ENCODE measurements at places on chromosomes 12 and 14. TPM values are rescaled to one million over a fixed set of nuclear protein-coding genes. Genes with fewer than 3 reads are reported as not detected.

DNA sequence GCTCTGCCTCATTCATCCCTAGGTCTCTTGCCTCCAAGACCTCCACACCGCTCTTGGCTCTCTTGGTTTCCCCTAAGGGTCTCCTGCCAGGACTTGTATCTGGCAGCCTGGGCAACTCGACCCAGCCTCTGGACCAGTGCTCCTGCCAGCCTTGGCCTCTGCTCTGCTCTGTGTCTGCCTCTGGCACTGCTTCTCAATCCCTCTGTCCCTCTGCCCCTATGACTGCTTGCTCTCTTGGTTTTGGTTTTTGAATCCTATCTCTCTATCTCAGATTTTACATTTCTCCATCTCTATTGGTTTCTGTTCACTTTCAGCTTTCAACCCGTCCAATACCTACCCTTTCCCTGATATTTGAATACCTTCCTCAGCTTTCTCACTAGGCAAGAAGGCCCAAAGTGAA lies 6.3 kb downstream of the ITGA5 start:
- peaks cover 51% of the 10 kb centered on the region for H3K36me3 ChIP-seq
- peak; percentile 46 for DNase-seq
- no peaks in the 10 kb centered on the region for H3K27me3 ChIP-seq
- peaks cover 10% of the 10 kb centered on the region for H3K4me1 ChIP-seq

DNA sequence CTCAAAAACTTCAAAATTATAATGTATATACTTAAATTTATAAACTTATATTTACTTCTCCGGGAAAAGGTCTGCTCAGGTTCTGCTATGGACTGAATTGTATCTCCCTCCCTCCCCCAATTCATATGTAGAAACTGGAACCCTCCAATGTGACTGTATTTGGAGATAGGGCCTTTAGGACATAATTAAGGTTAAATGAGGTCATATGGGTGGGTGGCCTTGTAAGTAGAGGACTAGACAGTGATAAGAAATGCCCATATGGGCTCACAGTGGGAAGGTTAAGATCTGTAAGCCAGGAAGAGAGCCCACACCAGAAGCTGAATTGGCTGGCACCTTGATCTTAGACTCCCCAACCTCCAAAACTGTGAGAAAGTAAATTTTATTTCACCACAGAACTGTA lies 84.5 kb downstream of the TAOK3 start:
- no peak overlapping the region for H3K27ac ChIP-seq
- H3K27me3 ChIP-seq: no peaks in the 10 kb centered on the region
- H3K4me3 ChIP-seq: no peak overlapping the region

DNA sequence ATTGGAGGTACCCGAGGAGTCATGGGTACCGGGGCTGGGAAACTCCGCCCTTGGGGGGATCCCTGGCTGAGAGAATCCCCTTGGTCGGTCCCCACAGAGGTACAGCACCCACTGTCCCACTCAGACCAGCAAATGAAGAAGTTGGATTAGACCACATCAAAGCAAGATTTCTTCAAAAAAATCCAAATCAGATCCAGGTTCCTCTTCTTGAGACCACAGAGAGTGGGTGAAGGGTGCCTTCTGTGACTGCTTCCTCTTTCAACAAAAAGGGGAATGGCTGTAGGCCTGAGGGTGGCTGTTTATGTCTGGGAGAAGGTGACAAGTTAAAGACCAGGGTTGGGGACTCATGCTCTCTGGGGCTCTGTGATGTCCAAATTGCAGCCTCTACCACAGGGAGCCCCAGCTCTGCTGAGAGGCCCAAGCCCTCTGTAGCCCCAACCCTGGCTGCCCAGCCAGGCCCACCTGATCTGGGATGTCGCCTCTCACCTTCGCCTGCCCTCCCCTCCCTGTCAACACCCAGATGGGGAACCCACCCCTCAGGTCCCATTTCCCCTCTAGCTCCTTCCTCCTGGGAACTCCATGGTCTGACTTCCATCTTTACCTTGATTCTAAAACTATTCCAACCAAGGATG lies 50.9 kb downstream of the ZFP36L1 start:
- peaks cover 11% of the 10 kb centered on the region for H3K27me3 ChIP-seq
- H3K4me3 ChIP-seq: no peak overlapping the region
- no peaks in the 10 kb centered on the region for H3K36me3 ChIP-seq
- DNase-seq: no peak
- no peaks in the 10 kb centered on the region for H3K4me1 ChIP-seq

DNA sequence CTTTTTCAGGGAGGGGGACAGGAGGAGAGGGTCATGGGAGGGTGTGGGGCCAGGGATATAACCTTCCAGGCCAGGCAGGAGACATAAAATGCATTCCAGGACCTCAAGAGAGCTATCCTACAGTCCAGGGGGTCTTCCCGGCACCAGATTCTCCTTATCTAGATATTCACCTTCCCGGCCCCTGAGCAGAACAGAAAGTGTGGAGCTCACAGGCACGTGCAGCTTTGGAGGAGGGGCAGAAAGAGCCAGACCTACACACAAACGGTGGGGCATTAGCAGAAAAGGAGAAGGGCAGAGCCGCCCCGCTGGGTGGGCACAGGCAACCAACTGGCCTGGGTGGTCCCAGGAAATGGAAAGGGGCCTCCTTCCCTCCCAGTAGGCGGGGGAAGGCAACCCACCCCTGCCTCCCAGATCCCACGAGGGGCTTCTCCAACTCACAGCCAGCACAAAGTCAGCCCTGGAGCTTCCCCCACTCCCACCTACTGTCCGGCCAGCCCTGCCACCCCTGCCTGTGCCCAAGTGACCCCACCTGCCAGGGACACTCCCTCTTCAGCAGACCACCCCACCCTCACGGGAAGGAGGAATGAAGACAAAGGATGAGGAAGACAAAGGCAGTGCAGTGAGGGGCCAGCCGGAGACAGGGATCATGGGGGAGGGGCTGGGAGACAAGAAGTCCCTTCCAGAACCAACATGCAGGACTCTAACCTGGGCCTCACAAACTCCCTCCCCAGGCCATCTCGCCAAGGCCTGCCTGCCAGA lies 33.3 kb downstream of the CCDC85C start:
- H3K27ac ChIP-seq: peak overlapping the region; percentile 86
- peaks cover 64% of the 10 kb centered on the region for H3K4me1 ChIP-seq
- H3K4me3 ChIP-seq: no peak overlapping the region
- no peaks in the 10 kb centered on the region for H3K36me3 ChIP-seq
- H3K27me3 ChIP-seq: no peaks in the 10 kb centered on the region

DNA sequence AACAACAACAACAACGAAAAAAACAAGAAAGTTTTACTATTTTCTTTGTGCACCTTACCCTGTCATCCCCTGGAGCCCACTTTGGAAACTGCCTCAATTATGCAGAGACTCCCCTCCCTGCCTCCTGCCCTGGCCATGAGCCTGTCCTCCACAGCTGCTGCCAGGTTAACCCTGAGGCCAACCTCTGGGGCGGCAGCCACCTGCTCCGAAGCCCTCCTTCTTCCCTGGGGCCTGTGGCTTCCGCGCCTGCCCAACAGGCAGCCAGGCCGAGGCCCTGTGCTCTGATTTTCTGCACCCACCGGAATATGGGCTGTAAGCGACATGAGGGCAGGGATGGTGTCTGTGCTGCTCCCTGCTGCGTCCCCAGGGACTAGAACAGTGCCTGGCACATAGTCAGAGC lies 183.0 kb downstream of the CALM1 start:
- H3K27me3 ChIP-seq: no peaks in the 10 kb centered on the region
- H3K4me3 ChIP-seq: no peak overlapping the region

The FAM90A1 gene
- not detected for total RNA-seq

GRCh38 chr12:97411341-97411740 lies 51.3 kb upstream of the RMST start:
- H3K36me3 ChIP-seq: no peaks in the 10 kb centered on the region
- H3K4me1 ChIP-seq: peaks cover 9% of the 10 kb centered on the region
- H3K27me3 ChIP-seq: no peaks in the 10 kb centered on the region

- H3K36me3 ChIP-seq: peaks cover 3% of the 10 kb centered on the region
- DNase-seq: no peak
- no peaks in the 10 kb centered on the region for H3K4me1 ChIP-seq
- no peaks in the 10 kb centered on the region for H3K27me3 ChIP-seq
- no peak overlapping the region for H3K4me3 ChIP-seq
Measured at GRCh38 chr12:112430929-112431328, 12.2 kb downstream of the PTPN11 start.

DNA sequence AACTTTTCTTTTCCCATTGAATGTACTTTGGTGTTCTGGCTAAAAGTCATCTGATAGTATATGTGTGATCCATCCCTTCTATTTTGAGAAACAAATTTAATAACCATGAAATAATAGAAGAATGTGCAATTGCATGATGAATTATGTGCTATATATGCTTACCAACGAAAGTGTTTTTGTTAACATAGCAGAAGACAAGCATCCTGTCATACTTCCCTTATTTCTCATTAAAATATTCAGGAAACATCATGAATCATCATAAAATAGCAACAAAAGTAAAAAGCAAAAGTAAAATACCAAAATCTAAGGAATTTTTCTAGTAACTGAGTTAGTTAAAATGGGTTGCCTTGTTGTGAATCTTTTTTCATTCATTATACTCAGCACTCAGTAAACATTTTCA lies 409.0 kb upstream of the PDE3A start:
- no peaks in the 10 kb centered on the region for H3K36me3 ChIP-seq
- H3K27ac ChIP-seq: no peak overlapping the region
- DNase-seq: no peak
- no peak overlapping the region for H3K4me3 ChIP-seq
- no peaks in the 10 kb centered on the region for H3K27me3 ChIP-seq

- DNase-seq: no peak
- no peak overlapping the region for H3K27ac ChIP-seq
- no peaks in the 10 kb centered on the region for H3K27me3 ChIP-seq
- H3K36me3 ChIP-seq: no peaks in the 10 kb centered on the region
Measured at GRCh38 chr12:85725991-85726390, 110.2 kb downstream of the RASSF9 start.

GRCh38 chr12:113359939-113360748 lies 1.8 kb downstream of the PLBD2 start:
- no peak overlapping the region for H3K27ac ChIP-seq
- H3K4me3 ChIP-seq: no peak overlapping the region

GRCh38 chr12:132710405-132711079 lies at the start of gene PGAM5:
TSS of gene PGAM5 (plus strand) at chr12:132710842. CDS start at chr12:132710877, 35 bp downstream.
- peaks cover 13% of the 10 kb centered on the region for H3K36me3 ChIP-seq
- peak within 1 kb of the TSS; percentile 77 for H3K27ac ChIP-seq
- DNase-seq: peak; percentile 91
- no peaks in the 10 kb centered on the region for H3K27me3 ChIP-seq

DNA sequence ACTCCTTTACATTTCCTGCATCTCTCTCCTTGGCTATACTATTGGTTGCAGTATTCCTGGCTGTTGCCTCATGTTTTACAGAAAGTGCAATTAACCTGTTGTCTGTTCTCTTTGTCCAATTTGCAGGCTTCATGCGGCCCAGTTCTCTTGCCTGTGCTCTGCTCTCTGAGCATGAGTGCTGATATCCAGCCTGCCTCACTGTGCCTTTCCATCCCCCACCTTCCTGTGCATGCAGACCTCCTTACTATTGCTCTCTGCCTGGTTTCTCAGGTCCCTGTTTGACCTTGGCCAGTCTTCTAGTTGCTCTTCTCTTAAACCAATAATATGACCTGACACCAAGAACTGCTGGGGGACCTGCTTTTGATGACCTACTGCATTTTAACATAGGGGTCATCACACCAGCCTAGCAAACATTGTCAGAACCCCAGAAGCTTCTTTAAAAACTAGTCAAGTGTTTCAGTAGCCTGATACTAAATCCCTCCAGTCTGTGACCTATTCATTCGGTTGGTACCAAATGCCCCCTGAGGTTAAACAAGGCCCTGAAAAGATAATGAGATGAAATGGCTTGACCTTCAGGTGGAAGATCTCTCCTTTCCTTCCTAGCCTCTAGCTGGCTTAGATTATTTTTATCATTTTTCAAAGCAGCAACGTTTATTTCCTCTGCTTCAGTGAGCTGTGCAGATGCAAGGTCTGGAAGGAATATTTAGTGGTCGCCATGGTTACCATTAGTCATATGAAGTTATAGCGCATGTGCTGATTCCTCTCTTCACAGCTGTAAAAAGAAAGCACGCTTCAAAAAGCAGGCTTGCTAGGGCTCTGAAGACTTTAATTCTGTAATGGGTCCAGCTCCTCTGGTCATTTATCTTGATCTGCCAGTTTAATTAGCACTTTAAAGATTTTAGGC lies 216.5 kb downstream of the PHLDA1 start:
- H3K4me3 ChIP-seq: no peak overlapping the region
- no peaks in the 10 kb centered on the region for H3K36me3 ChIP-seq
- H3K27ac ChIP-seq: no peak overlapping the region
- H3K27me3 ChIP-seq: peaks cover 4% of the 10 kb centered on the region
- DNase-seq: no peak

DNA sequence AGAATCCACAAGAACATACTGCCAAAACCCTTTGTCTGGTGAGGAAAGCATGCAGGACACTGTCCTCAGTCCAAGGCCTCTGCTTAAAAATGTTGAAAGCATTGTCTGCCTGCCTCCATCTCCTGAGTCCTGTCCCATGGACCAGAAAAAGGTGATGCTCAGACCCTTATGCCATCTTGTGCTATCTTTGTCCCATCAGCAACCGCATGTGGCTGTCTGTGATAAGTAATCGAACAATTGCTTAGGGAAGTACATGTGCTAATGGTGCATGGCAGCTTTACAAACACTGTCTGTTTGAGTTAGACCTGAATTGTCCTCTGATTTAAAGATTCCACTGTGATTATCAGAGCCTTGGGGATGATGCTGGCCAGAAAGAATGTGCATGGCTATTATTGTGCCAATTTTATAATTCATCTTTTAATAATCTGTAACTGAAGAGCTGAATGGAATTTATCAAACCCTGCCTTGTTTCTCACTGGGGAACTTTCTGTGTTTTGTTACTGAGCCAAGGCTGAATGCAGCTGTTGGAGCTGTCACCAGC lies 177.5 kb downstream of the DACT1 start:
- DNase-seq: no peak
- no peaks in the 10 kb centered on the region for H3K27me3 ChIP-seq
- no peaks in the 10 kb centered on the region for H3K4me1 ChIP-seq
- H3K36me3 ChIP-seq: no peaks in the 10 kb centered on the region

- no peaks in the 10 kb centered on the region for H3K36me3 ChIP-seq
- peaks cover 1% of the 10 kb centered on the region for H3K4me1 ChIP-seq
- H3K27ac ChIP-seq: no peak overlapping the region
- H3K27me3 ChIP-seq: peaks cover 32% of the 10 kb centered on the region
- no peak overlapping the region for H3K4me3 ChIP-seq
Measured at GRCh38 chr12:3202096-3202495, 124.9 kb downstream of the TSPAN9 start.

DNA sequence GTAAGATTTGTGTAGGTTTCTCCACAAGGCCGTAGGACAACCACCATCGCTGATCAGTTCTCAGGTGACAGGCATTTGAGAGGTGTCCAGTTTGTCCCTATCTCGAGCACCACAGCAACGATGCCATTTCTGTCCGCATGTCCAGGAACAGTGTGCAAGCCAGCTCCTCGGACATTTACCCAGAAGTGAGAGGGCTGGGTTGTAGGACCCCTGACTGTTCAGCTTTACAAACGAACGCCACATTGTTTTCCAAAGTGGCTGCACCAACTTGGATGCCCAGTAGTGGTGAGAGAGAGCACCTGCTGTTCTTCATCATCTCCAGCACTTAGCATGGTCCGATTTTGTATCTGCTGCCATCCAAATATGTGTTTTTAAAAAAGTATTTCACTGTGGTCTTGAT lies 38.6 kb downstream of the CYP46A1 start:
- H3K27ac ChIP-seq: no peak overlapping the region
- H3K4me1 ChIP-seq: no peaks in the 10 kb centered on the region
- no peaks in the 10 kb centered on the region for H3K36me3 ChIP-seq
- no peak for DNase-seq
- no peak overlapping the region for H3K4me3 ChIP-seq

Data from endodermal cell (in vitro differentiated cells).